ENCODE measurements at places on chromosomes 6 and 20.

GRCh38 chr6:160256445-160256844 is 2.2 kb downstream of the SLC22A2 start:
- DNase-seq = no peak

DNA sequence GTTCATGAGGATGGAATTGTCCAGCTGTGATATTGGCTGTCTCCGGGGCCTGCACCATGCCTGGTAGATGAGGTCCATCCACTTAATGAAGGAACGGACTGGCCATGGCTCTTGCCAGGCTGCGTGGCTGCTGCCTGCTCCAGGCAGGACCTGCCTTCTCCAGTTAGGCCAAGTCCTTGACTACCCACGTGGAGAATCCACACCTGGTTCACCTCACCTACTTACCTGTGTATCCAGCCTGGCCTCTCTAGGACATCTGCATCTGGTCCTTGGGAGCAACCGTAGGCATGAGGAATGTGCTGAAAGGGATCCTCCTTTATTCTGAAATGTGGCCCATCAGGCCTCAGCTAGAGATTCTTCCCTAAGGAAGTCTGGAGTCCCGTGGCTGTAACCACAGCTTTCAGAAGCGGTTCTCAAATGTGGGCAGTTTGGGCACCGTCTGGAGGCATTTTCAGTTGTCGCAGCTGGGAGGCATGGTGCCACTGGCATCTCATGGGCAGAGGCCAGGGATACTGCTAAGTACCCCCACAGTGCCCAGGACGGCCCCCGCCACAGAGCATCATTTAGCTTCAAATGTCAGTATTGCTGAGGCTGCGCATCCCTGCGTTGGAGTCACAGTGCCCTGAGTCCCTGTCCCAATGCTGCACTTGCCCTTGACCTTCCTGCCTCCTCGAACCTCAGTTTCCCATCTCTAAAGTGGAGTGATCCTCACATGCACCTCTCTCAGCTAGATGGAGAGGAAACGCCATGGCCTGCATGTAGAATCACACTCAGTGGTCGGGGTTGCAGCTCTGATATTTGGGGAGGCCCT is 67.5 kb downstream of the PHACTR3 start:
- DNase-seq = no peak

DNA sequence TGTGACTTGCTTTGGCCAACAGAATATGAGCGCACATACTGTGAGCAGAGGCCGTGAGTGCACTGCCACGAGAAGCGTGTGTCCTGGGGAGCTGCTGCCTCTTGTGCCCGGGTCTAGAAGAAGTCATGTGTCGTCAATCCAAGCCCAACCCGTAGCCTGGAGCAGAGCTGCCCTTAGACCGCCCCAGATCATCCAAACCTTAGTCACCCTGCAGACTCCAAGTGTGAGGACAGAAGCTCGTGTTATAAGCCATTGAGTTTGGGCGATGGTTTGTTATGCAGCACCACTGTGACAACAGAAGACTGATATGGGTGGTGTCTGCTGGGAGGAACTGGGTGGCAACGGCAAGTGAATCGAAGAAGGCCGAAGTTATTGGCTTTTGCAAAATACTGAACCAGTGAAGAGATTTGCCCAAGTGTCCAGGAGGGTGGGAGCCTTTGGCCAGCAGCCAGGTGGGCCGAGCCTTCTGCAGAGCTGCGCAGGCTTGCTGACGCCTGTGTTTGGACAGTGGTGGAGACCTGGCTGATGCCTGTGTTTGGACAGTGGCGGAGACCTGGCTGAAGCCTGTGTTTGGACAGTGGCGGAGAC is 101.3 kb upstream of the SULF2 start:
- no peak for DNase-seq

DNA sequence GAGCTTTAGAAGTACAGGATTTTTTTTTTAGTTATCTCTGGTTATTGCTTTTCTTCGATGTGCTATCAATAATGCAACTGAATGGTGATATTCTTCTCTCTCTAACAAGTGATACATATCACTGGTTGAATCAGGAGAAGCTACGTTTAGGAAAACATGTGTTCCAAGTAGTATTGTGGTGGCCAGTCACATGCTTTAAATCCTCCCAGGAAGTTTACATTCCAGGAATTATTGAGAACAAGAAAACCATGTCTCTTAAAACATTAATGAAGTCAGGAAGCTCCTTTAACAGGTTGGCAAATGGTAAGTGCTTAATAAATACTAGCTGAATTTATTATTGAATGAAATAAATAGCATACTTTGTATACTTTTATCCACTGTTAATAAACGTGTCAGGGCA is 371.1 kb downstream of the BCKDHB start:
- no peak for DNase-seq

- no peak for DNase-seq
These were observed 770 bp downstream of the TCF19 start for GRCh38 chr6:31158863-31159855.

GRCh38 chr6:25694366-25694765 is 42.4 kb downstream of the SCGN start:
- no peak for DNase-seq

DNA sequence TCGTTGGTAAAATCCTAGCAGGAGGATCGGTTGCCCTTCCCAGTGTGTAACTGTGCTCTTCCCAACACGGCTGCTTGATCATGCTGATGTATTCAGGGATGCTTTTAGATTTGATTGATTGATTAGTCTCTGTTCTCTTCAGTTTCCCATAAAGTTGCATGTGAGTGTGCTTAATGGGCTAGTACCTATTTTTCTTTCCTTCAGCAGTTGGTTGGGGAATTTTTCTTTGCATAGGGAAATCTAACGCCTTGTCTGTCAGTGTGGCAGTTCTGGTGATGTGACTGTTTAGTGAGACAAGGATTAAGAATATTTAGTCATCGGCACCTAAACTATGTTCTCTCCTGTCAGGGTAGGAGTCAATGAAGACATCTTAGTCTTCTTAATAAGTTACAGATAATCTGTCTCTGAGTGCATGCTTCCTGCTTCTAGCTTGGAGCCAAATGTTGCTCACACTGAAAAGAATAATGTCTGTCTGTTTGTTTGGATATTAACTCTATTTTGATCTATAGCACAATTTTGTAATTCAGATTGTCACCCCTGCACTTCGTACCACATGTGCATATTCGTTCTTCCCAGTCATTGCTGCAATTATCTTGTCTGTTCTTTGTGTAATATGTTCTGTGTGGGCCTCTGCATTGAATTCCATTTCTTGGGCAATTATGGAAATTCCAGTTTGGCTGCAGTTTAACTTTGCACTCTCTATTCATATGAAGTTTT is 169.9 kb downstream of the EDN1 start:
- no peak for DNase-seq

GRCh38 chr6:83948851-83949250 is 84.7 kb upstream of the MRAP2 start:
- DNase-seq = no peak

DNA sequence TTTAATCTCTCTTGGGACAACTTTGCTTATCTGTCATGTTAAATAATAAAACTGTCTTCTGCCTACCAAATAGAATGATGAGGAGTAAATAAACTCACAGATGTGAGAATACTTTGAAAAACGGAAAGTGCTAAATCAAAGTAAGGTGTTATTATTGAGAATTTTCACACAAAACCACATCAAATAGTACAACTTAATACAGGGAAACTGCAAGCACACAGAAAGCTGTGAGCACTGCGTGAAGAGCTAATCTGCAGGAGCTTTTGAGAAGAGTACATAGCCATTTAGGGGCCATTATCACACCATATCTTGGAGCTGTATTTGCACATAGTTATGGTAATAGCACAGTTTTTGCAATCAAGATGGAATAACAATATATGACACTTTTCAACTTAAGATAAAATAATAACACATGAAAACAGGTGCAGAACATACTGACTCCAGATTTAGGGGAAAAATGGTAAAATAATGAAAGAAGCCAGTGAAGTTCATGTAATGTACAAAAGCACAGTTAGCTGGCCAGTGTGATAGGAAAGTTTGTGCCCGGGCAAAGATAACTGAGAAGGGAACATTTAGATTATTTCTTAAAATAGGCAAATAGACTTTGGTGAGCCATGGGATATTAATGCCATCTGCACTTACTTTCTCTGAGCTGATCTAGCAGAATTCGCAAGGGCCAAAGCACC is 398.5 kb upstream of the PLCB4 start:
- DNase-seq = no peak

All from HuH-7.5 (cell line).